ENCODE measurements at places on chromosomes 5 and 9.

DNA sequence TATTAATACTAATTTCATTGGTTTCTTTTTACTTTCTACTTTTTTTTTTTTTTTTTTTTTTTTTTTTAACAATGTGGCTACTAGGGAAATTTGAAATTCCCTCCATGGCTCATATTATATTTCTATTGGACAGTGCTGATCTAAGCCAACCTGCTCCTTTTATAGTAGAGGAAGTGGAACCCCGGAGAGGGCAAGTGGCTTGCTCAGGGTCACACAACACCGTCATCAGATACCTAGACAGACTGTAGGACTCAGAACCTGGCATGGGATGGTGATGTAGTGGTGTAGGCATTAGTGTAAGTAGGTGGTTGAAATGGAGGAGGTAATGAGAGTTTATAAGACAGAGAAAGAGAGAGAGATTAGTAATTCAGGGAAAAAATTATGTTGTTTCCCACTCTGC is 10.8 kb downstream of the ZNF618 start:
- no peak for DNase-seq

DNA sequence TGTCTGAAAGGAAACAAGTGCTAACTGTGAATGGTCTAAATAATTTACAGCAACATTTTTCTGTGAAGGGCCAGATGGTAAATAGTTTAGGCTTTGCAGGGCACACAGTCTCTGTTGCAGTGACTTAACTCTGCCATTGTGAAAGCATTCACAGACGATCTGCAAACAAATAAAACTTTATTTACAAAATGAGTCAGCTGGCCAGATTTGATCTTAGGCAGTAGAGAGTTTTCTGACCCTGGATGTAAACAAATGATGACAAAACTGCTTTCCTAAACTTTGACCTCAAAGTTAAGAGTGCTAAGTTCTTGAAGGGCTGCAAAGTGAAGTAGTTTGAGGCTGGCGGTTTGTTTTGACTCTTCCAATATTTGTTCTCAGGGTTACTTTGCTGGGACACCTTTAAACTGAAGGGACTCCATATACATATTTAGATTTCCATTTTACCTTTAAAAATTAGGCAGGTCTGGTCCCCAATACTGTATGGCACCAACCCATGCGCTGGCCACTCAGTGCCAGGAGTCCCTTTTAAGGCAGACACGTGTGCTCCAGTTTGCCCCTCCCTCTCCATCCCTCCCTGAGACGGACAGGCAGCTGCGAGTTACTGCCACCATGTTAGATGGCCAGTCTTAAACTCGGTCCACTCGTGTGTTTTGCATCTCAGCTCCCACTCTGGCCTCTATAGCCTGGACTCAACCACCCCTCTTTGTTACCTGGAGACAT is 4.0 kb upstream of the ADAMTS16 start:
- no peak for DNase-seq

DNA sequence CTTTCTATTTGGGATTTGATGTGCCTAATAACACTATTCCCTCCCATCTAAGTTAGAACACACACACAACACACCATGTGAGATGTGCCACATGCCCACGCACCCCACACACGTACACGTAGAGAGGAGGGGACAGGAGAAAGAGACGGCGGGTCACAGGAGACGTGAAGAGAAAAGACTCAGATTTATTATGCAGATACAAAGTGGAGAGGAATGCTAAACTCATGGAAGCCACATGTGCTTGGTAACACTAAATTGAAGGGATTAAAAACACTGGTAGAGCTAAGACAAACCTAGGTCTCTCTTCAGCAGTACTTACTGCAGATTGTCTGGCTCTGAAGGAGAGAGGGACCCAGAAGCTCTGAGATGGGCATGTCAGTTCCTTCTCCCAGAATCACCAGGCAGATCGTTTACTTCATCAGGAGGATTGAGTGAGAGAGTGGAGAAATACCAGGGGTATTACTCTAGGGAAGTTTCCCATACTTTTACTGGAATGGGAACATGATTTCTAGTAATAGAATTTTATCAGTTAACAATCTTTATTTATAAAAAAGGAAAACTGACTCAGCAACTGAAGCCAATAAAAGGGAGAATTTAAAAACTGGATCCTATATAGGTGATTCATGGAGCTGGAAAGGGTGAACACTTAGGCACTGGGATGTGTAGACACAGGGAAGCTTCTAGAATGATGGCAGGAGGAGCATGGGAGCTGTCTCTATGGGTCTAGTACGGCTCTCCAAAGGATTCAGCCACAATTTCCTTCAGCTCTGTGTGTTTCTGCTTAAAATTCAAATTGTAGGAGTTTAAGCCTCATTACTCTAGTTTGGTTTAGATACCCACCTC is 139.4 kb downstream of the MACIR start:
- no peak for DNase-seq

- no peak for DNase-seq
These were observed 176.1 kb downstream of the GADD45G start for GRCh38 chr9:89780959-89781358.

GRCh38 chr5:35938568-35939227 is at the start of gene CAPSL:
CAPSL (minus strand) TSS chr5:35938622; CDS start chr5:35921120, 17,502 bp downstream.
- no peak for DNase-seq

DNA sequence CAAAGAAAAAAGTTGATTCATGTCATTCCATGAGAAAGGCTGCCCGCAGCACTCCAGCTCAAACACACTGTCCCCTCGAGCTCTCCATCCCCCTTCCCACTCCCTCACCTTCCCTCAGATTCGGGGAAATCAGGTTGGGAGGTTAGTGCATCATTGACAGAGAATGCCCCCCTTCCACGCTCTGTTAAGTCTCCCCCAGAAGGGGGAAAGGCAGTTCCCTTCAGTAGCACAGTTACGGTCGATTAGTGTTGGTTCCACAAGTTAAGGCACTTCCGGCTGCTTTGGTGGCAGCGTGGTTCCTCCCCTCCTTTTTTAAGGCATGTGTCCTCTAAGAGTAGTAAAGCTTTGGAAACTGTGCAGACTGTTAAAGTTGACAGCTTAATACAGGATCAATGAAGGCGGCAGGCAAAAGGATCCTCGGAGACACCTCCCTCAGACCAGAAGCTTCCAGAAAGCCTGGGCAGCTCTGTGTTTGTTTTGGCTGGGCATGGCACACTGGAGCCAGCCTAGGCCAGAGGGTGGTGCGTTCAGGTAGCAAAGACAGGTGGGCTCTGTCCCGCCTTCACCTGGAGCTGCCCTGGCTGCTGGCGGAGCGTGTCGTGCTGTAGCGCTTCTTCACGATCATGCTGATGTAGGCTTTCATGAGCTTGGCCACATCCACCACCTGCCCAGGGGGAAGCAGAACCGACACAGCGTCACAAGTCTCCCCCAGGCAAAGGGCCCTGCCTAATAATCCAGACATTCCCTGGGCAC is 49.5 kb upstream of the RETREG1 start:
- DNase-seq: no peak

GRCh38 chr5:110735556-110735955 is 3.3 kb upstream of the SLC25A46 start:
- DNase-seq: no peak

GRCh38 chr5:122390694-122391093 is 78.7 kb downstream of the SNCAIP start:
- DNase-seq: no peak

DNA sequence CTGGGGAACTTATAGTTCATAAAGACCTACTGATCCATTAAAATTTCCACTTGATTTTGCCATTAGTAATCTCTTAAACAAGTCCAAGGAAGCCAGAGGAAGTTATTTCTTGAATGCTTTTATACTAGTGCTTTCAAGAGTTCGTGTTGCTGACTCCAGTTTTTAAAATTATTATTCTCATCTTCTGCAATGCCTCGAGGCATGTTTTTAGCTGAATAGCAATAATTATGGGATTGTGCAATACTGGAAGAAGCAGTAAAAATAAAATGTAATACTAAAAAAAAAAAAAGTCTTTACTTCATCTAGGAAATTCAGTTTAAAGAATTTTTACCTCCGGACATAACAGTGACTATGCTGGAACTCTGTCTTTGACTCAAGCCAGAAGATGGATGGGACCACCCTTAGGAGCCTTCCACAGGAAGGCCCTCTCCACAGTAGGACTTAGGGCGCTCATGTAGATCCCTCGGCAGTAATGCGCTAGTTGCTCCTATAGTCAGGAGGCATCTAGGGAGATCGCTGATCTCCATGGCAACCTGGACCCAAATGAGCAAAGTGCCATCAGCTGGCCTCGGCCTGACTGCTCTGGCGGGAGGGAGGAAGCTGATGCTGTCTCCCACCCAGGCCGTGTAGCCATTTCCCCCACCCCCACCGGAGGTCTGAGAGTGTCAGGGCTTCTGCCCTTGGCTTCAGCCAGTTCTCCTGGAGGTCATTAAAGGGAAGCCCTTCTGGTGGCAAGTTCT is 56.7 kb downstream of the DAPK1 start:
- DNase-seq: no peak

DNA sequence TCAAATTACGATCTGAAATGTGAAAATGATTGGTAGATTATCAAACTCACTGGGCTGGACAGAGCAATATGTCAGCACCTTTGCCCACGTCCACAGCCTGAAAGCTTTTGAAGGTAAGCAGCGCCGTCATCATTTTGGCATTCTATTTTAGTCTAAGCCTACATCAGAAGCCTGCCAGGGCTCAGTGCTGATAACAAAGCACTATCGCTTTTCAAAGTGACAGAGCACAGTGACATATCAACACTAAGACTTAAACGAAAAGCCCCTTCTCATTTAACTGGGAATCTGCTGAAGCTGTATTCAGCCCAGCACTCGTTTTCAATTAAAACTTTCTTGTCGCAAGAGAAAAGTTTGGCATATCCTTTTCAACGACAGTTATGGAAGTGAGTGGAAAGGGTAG is 1076.3 kb downstream of the PTPRD start:
- DNase-seq: no peak

DNA sequence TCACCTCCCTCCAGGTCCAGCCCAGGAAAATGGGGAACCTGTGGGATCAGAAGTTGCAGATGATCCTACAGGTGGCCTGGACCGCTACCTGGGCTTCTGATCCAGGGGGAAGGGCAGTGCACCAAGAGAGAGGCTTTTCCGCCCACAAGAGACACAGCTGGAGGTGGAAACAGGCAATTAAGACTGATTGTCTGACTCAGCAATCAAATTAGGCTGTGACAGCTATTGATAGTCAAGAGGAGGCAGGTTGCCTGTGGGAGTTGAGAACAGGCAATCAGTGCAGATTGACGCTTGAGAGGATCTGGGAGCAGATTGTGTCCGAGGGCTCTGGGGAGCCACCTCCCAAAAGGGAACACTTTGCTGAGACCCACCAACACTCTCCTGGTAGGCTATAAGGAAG is 71.1 kb upstream of the SLC44A1 start:
- no peak for DNase-seq

DNA sequence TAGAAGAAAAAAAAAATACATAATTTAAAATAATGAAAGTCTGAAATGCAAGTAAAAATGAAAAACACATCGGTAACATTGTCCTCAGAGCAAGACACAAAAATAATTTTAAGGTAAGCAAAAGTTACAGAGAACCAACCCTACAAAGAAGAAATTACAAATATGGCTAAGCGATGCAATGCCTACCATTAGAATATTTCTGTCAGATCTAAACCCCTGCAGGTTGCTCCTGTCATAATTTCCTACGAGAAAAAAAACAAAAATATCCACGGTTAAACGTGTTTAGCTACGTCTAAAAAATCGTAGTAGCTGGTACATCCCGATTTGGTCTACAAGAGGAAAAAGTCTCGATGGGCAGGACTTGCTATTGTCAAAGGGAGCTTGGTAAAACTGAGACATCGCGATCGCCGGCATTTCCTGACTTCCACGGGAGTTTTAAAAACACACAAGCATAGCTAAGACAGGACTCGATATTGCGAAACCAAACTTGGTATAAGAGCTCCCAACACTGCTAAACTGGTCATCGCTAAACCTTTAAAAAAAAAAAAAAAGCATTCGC is 1.1 kb upstream of the ANXA2R start:
- peak; percentile 75 for DNase-seq

DNA sequence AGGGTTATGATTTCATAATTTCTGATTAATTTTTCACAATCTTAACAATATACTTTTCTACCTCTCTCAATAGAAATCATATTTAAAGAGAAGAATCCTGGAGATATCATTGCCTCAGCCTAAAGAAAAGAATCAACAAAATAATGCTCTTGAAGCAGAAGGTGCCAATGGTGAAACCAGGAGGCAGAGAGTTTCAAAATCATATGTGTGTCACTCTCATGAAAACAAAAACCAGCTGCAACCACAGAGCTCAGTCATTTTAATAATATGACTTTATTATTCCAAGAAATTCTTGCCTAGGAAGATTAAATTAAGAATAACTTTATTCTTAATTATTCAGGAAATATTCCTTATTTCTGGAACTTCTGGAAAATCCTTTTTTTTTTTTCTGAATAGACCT is 266.8 kb upstream of the ACTBL2 start:
- no peak for DNase-seq

- DNase-seq: peak; percentile 77
These were observed 185.6 kb downstream of the SNX18 start for GRCh38 chr5:54703133-54703532.

DNA sequence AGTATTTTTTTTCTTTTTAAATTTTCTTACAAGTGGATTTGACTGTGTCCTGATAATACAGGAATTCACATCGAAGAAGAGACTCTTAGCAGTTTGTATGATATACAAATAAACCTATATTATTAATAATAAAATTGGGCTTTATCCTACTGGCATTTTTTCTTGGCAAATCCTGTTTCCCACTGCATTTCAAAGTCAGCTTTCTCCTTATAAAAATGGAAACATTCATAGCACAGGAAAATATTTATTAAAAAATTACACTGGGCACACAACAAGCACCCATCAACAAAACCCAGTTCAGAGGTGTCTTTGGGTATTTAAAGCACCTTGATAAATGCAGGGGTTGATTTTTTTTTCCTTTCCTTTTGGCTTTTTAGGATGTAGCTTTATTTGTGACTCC is 200.9 kb downstream of the MEF2C start:
- DNase-seq: no peak

DNA sequence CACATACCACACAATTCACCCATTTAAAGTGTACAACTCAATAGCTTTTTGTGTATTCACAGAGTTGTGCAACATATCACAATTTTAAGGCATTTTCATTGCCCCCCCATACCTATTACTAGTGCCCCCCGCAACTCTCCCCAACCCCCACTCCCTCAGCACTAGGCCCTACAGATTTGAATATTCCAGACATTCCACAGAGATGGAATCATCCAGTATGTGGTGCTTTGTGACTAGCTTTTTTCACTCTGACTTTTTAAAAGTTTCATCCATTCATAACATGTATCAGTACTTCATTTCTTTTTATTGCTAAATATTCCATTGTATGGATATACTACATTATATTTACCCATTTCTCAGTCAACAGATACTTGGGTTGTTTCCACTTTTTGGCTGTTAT is 102.9 kb upstream of the LRRTM2 start:
- no peak for DNase-seq
